ENCODE measurements at places on chromosomes 6 and 20.

DNA sequence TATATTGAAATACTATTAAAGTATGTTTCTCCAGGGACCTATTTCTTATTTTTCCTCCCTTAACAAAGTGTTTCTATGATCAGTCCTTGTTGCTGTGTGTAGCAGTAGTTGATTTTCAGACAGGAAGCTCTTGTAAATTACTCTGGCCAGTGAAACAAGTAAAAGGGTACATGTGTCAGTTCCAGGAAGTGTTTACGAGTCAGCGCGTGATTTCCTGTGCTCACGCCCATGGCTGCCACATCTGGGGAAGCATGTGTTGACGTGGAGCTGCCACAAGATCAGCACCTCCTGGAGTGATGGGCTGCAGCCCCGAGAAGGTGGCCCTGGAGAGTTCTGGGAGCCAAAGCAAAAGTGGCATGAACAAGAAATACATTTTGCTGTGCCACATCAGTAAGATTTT is 38.6 kb upstream of the GGTLC1 start:
- peak; percentile 70 for DNase-seq

DNA sequence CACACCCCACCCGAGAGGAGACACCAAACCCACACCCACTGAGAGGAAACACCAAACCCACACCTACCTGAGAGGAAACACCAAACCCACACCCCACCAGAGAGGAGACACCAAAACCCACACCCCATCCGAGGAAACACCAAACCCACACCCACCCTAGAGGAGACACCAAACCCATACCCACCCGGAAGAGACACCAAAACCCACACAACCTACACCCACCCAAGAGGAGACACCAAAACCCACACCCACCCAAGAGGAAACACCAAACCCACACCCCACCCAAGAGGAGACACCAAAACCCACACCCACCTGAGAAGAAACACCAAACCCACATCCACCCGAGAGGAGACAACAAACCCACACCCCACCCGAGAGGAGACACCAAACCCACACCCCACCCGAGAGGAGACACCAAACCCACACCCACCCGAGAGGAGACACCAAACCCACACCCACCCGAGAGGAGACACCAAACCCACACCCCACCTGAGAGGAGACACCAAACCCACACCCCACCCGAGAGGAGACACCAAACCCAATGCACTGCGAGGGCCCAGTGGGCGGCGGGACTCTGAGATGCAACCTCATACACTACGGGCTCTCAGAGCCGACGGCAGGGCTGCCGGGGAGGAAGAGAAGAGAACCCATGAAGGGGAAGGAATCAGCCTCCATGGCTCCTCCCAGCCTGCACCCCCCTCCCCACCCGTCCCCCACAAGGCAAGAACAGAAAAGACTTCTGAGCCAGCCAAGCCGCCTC is 83.3 kb downstream of the TAF4 start:
- DNase-seq: no peak

DNA sequence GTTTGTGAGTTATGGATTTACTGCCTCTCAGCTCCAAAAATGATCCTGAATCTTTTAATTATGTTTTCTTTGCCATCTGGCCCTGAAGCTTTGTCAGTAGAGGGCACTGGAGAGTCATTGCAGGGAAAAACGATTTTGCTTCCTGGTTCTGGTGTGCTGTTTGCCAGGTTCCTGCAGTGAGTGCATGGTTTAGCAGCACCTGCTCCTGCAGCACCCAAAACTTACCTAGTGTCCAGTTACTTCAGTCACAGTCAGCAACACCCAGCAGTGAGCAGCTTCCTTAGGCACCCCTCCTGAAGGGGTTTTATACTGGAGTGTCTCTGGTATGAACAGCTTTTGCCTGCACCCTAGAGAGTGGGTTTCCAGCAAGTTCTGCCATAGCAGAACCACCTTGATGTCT is 6.0 kb upstream of the TRIM26 start:
- peak; percentile 71 for DNase-seq

- no peak for DNase-seq
These were observed 185.0 kb downstream of the ANKRD60 start for GRCh38 chr20:58043236-58044140.

DNA sequence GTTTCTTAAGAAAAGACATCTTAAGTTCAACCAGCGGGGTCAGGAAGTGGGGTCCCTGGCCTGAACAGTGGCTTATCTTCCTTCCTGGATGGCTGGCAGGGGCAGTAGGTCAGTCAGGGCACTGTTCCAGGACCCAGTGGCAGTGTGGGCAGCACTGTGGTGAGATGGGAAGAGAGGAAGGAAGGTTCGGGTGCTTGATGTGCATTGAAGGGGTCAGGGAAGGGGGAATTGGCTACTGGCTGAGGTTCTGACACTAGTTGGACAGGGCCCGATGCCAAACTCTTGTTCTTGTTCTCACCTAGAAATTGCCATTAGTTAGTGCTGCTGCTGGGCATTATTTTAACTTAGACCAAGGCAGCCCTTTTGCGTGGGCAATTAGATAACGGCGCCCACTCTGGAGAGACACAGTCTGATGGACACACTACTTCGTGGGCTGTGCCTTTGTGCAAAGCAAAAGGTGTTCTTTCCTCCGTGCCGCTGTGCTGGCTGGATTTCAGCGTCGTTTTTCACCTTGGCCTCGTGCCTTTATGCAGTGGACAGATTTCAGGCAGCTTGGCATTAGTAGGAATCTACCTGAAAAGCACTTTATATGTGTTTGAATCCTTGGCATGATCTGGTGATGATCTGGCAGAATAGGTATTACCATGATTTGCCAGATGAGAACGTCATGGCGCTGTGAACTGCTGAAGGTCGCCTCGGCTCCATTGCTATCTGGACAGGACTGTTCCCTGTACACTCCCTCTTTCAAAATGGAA is 30.3 kb downstream of the UTRN start:
- DNase-seq: no peak

Measured in suppressor macrophage (primary cell).